ENCODE measurements at places on chromosomes 1 and 21.

DNA sequence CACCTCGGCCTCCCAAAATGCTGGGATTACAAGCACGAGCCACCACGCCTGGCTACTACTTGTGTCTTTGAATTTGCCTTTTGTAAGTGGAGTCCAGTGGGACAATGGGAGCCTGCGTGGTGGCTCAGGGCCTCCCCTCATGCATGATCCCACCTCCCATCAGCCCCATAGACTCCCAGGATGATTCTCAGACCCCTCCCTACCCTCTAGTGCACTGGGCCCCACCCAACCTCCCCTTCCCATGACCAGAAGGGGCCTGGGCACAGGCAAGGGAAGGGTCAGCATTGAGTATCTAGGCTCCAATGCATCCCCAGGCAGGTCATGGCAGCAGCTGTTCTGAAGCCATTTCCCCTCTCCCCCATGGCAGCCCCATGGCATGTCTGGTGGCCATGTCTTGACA, 18.7 kb downstream of the NEK2 start:
- no peak for DNase-seq

GRCh38 chr1:101185421-101185820, 51.4 kb upstream of the S1PR1 start:
- DNase-seq: no peak

DNA sequence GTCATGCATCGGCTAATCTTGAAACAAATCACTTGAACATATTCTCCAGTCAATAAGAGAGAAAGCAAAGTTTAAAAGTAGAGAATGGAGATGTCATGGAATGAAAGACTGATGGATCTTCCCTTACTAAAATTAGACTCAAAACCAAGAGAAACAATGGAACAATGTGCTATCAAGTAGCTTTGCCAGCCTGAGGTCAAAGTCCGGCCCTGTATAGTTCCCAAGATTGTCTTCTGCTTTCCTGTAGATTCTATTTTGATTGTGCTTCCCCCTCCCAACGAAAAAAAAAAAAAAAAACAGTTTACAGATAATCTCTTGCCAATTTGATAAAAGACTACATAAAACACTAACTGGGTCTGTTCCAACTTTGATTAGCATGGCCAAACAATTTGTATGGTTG, 40.8 kb upstream of the KIRREL1 start:
- DNase-seq: no peak

DNA sequence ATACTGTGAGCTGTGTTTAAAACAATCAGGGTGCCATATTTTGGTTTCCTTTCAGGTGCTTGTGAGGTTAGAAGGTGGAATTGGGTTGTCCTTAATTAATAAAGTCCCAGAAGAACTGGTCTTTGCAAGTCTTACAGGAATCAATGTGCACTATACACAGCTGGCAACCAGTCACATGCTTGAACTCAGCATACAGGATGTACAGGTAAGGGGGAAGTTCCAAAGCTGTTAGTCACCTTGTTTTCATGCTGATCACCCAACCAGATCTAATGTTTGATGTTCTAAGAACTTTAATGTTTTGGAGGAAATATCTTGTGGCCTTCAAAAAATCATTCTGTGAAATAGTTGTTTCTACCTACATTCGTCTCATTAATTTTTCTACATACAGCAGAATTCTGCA, 156.3 kb downstream of the VPS13D start:
- no peak for DNase-seq

DNA sequence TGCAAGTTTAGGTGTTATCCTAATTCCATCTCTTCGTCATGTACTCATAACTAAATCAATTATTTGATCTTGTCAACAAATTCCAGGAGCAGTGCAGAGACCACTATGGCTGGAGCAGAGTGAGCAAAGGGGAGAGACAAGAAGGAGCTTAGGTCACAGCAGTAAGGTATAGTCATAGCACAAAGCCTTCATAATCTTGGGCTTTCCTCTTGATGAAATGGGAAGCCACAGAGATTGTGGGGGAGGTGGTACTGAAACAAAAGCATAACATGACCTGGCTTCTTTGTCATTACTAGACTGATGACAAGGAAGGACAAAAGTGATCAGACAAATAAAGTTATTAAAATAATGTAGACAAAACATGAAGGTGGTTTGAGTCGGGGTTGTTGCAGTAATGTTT, 60.1 kb upstream of the PTGS2 start:
- DNase-seq: no peak

DNA sequence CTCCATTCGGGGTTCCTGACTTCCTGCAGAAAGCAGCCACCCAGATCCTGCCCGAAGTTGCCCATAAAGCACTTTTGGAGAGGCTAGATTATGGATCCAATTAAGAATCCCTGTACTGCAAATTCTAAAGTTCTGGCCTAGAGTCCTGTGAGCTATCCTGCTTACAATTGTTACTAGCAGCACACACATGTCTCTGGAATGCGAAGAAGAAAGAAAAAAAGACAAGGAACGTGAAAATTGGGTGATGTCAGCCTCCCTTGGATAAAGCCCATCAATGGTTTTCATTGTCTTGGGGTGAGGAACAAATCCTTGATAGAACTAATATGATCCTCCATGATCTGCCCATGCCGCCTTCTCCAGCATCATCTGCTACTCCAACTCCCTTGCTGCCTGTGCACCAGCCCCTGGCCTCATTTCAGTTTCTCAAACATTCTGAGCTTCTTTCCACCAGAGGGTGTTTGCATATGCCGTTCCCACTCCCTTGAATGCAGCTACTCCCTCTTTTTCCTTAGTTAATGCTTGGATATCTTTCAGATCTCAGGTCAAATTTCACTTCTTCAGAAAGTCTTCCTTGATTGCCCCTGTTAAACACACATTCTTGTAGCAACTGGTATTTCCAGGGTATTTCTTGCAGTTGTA, 94.0 kb downstream of the ST6GALNAC5 start:
- no peak for DNase-seq

Measured in NCI-H1694 (cell line).